ENCODE measurements at places on chromosomes 6 and 20. TPM values are rescaled to one million over a fixed set of nuclear protein-coding genes. Genes with fewer than 3 reads are reported as not detected.

- no peaks in the 10 kb centered on the region for H3K27me3 ChIP-seq
- H3K27ac ChIP-seq = peak overlapping the region; percentile 70
- no peaks in the 10 kb centered on the region for H3K36me3 ChIP-seq
- no peak overlapping the region for H3K4me3 ChIP-seq
- no peaks in the 10 kb centered on the region for H3K4me1 ChIP-seq
Measured at GRCh38 chr20:25310921-25311728, 63.2 kb downstream of the PYGB start.

GRCh38 chr20:46930640-46931339 lies 36.1 kb downstream of the EYA2 start:
- DNase-seq = no peak
- H3K27me3 ChIP-seq = no peaks in the 10 kb centered on the region
- H3K36me3 ChIP-seq = no peaks in the 10 kb centered on the region
- H3K27ac ChIP-seq = no peak overlapping the region
- no peak overlapping the region for H3K4me3 ChIP-seq
- H3K4me1 ChIP-seq = no peaks in the 10 kb centered on the region

DNA sequence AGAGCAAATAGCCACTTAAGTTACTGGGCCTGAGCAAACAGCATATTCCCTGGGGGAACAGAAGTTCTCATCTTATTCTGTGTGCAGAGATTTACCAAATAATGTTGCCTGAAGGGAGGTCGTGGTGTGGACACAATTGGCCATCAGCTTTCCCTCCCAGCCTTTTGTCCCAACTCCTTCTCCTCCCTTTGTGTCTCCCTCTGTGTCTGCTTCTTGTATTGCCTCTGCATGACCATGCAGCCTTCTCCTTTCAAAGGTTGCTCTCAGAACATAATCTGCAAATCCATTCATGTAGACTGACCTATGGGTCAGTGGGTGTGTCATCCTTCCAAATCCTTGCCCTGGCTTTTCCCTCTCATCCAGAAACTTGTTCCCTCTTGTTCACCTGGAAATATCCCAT lies 150.3 kb upstream of the INSM1 start:
- peaks cover 4% of the 10 kb centered on the region for H3K27me3 ChIP-seq
- H3K4me3 ChIP-seq = no peak overlapping the region
- no peak overlapping the region for H3K27ac ChIP-seq
- DNase-seq = no peak

GRCh38 chr6:157380458-157380778 lies 572 bp upstream of the ZDHHC14 start:
- no peaks in the 10 kb centered on the region for H3K36me3 ChIP-seq
- peaks cover 5% of the 10 kb centered on the region for H3K4me1 ChIP-seq
- H3K4me3 ChIP-seq = peak overlapping the region; percentile 100
- DNase-seq = no peak
- peak overlapping the region; percentile 86 for H3K27ac ChIP-seq
- H3K27me3 ChIP-seq = no peaks in the 10 kb centered on the region

DNA sequence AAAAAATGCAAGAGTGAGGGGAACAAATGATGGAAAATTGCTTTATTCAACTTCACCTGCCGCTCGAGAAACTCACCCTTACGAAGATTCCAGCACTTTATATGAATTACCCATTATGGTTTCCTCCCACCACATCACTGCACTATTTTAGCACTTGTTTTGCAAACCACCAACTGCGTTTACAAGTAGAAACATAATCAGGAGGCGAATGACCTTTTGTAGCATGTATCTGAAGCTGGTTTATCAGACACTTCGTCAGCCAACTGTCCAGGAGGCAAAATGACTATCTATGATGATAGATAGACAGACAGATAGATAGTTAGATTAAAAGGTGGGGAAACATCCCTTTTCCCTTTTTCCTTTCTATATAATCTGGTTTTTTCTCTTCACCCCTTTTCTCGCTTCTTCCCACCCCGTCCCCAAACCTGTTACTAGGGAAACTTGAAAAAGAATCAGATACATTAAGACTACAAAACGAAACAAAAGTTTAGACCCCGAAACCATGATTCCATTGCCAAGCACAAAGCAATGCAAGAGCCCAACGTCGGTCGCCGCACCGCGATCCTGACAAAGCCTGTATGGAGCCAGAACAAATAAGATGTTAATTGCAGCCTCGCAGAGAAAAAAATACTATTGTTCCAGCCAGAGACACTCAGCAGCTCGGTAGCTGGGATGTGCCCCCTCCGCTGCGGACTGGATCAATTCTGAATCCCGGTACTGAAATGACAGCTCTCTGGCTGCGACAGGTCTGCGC lies 933 bp upstream of the ADGRB3 start:
- no peak for DNase-seq
- H3K27me3 ChIP-seq = peaks cover 17% of the 10 kb centered on the region
- no peaks in the 10 kb centered on the region for H3K4me1 ChIP-seq
- H3K4me3 ChIP-seq = peak overlapping the region; percentile 56
- H3K27ac ChIP-seq = no peak overlapping the region

DNA sequence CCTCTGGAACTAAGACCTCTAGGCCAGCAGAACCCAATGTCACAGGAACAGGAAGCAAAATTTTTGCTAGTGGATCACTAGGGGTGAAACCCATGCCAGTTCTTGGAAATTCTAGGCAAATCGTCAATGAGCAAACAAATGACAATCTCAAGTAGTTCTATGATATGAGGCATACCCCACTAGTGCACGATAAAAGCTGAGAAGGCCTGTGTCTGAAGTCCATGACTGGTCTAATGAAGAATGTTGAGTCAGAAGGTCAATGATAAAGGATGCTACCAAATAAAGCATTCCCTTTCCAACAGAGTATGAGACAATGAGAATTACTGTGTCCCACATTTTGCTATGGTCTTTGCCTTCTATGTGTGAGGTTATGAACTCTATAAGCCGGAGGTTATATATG lies 149.4 kb upstream of the NOX3 start:
- no peak overlapping the region for H3K4me3 ChIP-seq
- no peak overlapping the region for H3K27ac ChIP-seq
- no peak for DNase-seq
- H3K4me1 ChIP-seq = no peaks in the 10 kb centered on the region
- H3K36me3 ChIP-seq = no peaks in the 10 kb centered on the region

GRCh38 chr6:155887421-155887820 lies 431.8 kb upstream of the NOX3 start:
- H3K4me1 ChIP-seq = no peaks in the 10 kb centered on the region
- no peaks in the 10 kb centered on the region for H3K36me3 ChIP-seq
- no peaks in the 10 kb centered on the region for H3K27me3 ChIP-seq

DNA sequence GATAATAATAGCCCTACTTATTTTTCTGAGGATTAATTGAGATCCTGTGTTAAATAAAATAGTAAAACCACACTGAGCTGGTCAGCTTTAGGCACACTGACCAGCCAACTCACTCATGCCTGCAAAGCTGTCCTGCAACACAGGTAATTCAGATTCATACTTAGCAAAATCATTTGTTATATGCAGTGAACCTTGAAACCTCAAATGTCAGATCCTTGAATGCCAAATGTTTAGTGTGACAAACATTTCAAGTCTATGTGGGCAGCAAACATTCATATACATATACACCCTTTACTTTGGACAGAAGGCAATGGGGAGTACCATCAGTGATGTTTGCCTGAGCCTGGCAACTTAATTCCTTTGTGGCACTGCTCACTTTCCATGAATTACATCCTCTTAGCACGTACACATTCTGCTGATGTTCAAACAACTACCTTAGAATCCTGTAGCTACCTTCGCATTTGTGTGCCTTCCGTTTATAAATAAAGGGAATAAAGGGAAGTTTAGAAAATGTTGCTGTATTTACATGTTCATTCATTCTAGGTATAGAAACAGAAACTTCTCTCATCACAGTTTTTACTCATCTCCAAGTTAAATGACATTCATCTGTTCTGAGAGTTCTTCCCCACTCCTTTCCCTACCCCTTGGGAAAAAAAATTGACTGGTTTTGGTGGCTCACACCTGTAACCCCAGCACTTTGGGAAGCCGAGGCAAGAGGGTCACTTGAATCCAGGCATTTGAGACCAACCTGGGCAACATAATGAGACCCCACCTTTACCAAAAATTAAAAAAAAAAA lies 140.8 kb downstream of the ZFAND3 start:
- peaks cover 28% of the 10 kb centered on the region for H3K4me1 ChIP-seq
- H3K4me3 ChIP-seq = no peak overlapping the region
- peaks cover 3% of the 10 kb centered on the region for H3K36me3 ChIP-seq
- DNase-seq = no peak

DNA sequence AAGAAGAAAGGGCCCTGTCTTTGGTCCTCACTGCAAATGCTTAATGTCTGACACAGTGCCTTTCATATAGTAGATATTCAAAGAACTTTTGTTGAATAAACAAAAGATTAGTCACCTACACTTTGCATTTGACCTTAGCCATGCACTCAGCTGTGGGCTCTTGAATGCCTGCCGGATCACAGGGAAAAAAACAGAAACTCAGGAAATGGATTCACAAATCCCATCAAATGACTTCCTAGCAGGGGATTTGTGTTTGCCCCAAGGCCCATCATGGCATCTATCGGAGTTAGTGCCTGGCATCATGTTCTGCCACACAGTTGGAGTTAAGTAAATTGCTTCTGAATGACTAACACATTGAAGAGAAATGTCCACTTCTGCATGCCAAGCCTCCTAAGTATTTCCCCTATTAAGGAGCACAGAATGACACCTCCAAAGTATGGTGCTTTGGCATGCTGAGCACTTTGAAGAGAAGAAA lies 72.3 kb upstream of the DST start:
- no peak for DNase-seq
- H3K36me3 ChIP-seq = no peaks in the 10 kb centered on the region
- no peaks in the 10 kb centered on the region for H3K4me1 ChIP-seq
- H3K27ac ChIP-seq = peak overlapping the region; percentile 0
- H3K27me3 ChIP-seq = no peaks in the 10 kb centered on the region

DNA sequence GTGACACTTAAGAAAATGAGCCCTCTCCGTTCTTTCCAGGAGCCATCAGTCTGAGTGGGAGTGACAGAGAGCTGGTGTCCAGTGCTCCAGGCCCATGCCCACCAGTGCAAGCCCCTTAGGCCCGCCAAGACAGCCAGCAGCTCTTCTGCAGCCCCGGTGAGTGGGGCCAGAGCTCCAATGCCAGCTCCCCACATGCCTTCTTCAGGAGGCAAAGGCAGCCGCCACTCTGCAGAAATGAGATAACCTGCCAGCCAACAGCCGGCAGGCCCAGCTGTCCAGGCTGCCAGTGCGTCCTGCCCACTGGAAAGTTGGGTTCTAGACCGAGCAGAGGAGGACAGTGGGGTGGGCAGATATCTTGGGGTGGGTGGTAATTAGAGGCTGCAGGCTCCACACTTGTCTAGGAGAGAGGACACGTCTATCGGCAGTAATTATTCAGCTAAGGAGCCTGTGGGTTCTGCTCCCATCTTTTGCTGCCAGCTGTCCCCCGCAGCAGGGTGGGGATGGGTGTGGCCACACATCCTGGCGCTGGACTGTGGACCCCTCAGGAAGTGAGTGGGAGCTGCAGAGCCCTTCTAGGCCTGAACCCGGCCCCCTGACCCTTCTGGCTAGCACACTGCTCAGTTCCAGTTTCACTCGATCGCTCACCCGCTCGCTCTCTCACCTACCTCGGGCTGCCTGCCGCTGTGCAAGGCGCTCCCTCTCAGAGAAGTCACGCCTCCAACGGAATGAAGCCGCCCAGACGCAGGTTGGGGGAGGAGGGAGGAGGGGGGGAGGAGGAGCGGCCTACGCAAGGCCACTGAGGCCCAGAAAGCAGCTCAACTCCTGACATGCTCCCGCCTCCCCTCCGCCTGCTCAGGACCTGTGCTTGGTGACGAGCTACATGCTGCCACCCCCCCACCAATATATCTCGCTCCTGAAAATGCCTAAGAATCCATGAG lies 3.6 kb downstream of the GRM4 start:
- H3K4me1 ChIP-seq = no peaks in the 10 kb centered on the region
- peaks cover 28% of the 10 kb centered on the region for H3K27me3 ChIP-seq
- no peak overlapping the region for H3K27ac ChIP-seq
- no peak overlapping the region for H3K4me3 ChIP-seq
- no peak for DNase-seq

DNA sequence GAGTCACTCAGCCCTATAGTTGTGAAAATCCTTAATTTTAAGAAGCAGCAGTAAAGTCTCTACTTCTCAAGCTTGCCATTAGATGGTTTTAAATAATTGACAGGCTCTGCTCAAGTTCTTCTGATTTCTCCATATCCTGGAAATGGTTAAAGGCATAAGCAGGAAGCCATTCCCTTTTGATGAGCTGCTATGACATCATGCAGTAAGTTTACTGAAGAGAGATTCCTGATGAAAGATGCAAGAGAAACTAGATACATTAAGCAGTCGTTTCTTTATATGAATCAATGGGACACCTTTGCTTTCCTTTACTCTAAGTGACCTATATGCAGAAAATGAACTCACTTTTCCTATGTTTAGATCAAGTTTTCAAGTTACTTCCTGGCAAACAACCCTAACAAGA lies 9.8 kb downstream of the POPDC3 start:
- no peaks in the 10 kb centered on the region for H3K4me1 ChIP-seq
- H3K4me3 ChIP-seq = no peak overlapping the region
- H3K27ac ChIP-seq = no peak overlapping the region

GRCh38 chr20:44938637-44939036 lies 21.6 kb downstream of the TOMM34 start:
- no peak for DNase-seq
- no peak overlapping the region for H3K4me3 ChIP-seq
- no peak overlapping the region for H3K27ac ChIP-seq
- H3K4me1 ChIP-seq = no peaks in the 10 kb centered on the region
- peaks cover 6% of the 10 kb centered on the region for H3K36me3 ChIP-seq

- H3K27me3 ChIP-seq = no peaks in the 10 kb centered on the region
- H3K27ac ChIP-seq = no peak overlapping the region
- H3K4me3 ChIP-seq = no peak overlapping the region
- no peaks in the 10 kb centered on the region for H3K36me3 ChIP-seq
- no peak for DNase-seq
Measured at GRCh38 chr6:9159051-9159450, 723.7 kb upstream of the SLC35B3 start.

- H3K4me1 ChIP-seq = no peaks in the 10 kb centered on the region
- no peaks in the 10 kb centered on the region for H3K36me3 ChIP-seq
- H3K4me3 ChIP-seq = no peak overlapping the region
- H3K27me3 ChIP-seq = no peaks in the 10 kb centered on the region
Measured at GRCh38 chr6:39555136-39555535, 170.1 kb downstream of the KIF6 start.

DNA sequence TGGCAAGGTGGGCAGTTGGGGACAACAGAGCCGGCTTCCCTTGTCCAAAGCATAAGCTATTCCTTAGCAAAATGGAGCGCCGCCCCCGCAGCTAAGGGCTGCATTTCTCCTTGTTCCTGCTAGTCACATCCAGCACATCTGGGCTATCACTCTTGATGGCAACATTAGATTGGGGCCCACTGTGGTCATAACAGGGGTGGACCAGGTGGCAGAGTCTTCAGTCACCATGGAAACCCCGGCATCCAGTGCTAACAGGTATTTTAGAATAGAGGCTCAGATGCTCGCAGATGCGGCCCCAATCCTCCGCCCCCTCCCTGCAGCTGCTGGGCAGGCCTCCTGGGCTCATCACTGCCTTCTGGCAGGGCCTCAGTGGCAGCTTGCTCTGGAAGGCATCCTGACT lies 168.2 kb upstream of the PROKR2 start:
- H3K27me3 ChIP-seq = no peaks in the 10 kb centered on the region
- no peak overlapping the region for H3K4me3 ChIP-seq
- H3K36me3 ChIP-seq = no peaks in the 10 kb centered on the region

- no peak overlapping the region for H3K4me3 ChIP-seq
Measured at GRCh38 chr6:137641474-137642077, 147.4 kb upstream of the OLIG3 start.

Gene GHRH
- total RNA-seq = not detected

Gene CNBD2
- total RNA-seq = 2.2 TPM

Gene CST2
- not detected for total RNA-seq

Gene PRR18
- 3.6 TPM for total RNA-seq

Gene CLPSL1
- not detected for total RNA-seq
